ENCODE measurements at places on chromosomes 2 and 18. TPM values are rescaled to one million over a fixed set of nuclear protein-coding genes. Genes with fewer than 3 reads are reported as not detected.

Gene KCNS3
- polyA plus RNA-seq = 32.5 TPM

Gene HJURP
- 38.8 TPM for polyA plus RNA-seq

DNA sequence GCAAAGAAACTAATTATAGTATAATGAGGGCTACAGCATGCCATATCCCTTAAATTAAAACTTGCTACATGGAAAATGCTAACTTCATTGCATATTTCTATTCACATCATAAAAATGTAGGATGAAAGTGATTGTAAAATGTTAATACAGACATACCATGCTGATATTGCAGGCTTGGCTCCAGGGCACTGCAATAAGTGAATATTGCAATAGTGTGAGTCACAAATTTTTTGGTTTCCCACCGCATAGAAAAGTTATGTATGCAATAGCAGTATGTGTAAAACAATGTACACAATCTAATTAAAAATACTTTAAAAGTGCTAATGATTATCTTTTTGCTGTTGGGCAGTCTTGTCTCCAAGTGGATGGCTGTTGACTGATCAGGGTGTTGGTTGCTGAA lies 162.1 kb downstream of the CD8B2 start:
- DNase-seq = no peak

DNA sequence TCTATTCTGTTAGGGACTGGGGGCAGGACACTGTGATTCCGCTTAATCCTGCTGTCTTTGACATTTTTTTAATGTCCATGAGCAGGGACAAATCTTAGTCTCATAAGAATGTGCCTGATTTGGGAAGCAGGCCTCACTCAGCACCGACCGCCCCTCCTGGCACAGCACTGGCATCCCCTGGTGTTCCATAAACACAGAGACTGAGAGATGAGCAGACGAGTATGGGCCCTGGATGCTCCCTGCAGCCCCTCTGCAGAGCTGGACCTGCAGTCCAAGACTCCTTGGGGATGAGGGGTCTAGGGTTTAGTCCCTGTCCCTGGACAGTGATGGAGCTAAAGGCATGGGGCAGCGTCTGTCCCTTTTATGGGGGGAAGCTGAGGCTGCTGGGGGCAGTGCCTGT lies 81.6 kb downstream of the NDUFA10 start:
- DNase-seq = no peak

Gene GALNT3
- polyA plus RNA-seq = 27.4 TPM

DNA sequence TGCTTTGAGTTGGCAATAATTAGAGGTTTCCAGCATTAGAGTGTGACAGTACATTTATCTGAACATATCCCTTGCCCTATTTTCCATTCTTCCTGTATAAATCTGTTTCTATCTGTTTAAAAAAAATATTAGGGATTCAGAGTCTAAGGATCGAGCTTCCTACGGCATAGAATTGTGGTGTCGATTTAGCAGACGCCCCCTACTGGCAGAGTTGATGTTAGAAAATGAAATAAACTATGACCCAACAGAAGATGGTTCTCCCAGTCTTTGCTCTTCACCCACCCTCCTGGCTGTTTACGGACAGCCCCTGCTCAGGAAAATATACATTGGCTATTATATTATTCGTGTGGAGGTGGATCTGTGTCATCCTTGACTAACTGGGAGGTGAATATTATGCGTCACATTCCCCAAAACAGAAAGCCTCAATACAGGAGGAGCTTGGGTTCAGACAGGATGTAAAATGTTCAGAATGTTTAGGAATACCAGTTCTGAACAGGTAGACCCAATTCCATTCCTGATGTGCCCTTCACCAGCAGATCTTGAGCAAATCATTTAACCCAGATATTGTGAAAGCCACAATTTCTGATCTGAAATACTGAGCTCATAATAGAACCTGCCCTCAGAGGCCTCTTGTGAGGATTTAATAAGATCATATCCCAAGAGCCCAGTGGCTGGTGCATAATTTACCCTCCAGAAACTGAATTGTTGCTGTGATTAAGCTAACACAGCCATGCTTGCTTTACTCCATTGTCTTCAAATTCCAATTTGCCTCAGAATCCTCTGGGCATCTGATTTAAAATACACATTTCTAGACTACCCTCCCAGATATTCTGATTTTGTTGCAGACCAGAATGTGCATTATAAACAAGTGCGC lies 10.8 kb upstream of the ERMN start:
- no peak for DNase-seq

Gene DUSP19
- polyA plus RNA-seq = 4.1 TPM

GRCh38 chr18:49020621-49021021 lies 69.9 kb upstream of the SMAD7 start:
- DNase-seq = no peak

Gene VWC2L
- not detected for polyA plus RNA-seq

DNA sequence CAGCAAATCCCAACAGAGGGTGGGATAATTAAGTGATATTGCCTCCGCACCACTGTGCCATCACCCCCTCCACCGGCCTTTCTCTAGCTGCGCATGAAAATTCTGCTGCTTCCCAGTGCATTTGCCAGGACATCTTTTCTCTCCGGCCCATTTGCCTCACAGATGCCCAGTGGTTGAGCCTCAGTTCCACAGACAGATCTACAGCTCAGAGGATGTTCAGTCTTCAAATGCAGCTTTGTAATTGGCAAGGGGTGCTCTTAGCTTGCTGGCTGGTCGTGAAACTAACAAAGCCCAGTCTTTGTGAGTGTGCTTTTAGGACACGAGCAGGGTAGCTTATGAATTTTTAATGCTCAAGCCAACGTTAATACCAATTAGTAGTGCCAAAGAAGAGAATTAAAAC lies 253.3 kb upstream of the REV1 start:
- DNase-seq = no peak

Gene ANO7
- 2.6 TPM for polyA plus RNA-seq

DNA sequence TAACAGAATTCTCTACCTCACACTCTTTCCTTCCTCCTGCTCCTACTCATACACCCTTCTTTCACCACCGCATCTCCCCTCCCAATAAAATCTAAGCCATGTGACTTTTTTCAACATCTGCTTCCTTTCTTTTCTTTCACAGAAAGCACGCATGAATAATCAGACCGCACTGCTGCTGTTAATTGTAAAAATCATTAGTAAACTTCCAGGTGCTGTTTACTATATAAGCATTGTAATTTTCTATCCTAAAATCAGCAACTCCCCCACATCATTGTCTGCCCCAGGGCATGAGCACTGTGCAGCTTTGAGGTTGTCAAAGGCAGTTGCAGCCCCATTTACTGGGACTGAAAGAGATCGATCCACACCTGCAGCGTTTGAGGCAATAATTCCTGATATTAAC lies 782.6 kb upstream of the ID2 start:
- no peak for DNase-seq

- no peak for DNase-seq
Measured at GRCh38 chr2:53672881-53673522, 94.6 kb upstream of the CHAC2 start.

DNA sequence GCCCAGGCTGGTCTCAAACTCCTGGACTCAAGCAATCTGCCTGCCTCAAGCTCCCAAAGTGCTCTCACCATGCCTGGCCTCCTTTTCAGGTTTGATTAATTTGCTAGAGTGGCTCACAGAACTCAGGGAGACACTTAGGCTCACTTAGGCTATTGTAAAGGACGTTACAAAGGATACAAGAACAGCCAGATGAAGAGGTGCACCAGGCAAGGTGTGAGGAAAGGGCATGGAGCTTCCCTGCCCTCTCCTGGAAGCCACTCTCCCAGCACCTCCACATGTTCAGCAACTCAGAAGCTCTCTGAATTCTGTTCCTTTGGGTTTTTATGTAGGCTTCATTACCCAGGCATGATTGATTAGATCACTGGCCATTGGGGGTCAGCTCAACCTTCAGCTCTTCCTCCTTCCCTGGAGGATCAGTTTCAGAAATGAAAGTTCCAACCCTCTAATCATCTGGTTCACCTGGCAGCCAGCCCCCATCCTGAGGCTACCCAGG lies 78.7 kb upstream of the RGPD5 start:
- DNase-seq = no peak

DNA sequence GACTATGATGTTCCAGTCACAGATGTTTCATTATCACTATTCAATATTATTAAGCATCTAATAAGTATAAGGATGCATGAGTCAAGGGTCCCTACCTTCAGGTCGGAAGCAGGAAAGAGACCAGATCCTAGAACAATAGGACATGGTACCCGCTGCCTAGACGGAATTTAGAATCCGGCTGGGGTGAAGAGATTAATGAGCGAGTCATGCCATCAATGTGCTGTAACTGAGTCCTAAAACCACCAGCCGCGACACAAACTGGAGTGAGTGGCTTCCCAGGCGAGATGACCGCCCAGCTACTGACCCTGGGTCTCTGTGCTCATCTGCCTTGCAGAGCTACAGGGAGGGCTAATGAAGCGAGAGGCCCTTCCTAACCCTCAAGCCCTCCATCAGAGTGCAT lies 73.6 kb downstream of the DNMT3A start:
- DNase-seq = no peak

DNA sequence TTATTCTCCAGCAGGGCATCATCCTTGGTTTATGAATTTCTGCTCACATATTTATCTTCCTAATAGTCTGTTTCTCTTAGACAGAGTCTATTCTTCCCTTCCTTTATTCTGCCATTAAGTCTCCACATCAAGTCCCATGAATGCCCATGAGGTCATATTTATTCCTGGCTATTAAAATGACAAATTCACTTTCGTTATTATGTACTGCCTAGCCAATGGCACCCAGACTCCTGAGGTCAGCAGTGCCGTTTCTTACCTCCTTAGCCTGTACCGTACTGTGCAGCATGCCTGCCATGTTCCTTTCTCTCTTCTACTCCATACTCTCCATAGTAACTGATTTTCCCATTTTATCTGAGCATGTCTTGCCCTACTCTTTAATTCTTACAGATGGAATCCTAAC lies 82.3 kb upstream of the SPTBN1 start:
- no peak for DNase-seq

- no peak for DNase-seq
Measured at GRCh38 chr2:56587456-56587855, 403.7 kb downstream of the CCDC85A start.

- no peak for DNase-seq
Measured at GRCh38 chr2:101241158-101241557, 11.5 kb upstream of the CNOT11 start.

- DNase-seq = no peak
Measured at GRCh38 chr2:69375494-69376353, 11.3 kb downstream of the GFPT1 start.

DNA sequence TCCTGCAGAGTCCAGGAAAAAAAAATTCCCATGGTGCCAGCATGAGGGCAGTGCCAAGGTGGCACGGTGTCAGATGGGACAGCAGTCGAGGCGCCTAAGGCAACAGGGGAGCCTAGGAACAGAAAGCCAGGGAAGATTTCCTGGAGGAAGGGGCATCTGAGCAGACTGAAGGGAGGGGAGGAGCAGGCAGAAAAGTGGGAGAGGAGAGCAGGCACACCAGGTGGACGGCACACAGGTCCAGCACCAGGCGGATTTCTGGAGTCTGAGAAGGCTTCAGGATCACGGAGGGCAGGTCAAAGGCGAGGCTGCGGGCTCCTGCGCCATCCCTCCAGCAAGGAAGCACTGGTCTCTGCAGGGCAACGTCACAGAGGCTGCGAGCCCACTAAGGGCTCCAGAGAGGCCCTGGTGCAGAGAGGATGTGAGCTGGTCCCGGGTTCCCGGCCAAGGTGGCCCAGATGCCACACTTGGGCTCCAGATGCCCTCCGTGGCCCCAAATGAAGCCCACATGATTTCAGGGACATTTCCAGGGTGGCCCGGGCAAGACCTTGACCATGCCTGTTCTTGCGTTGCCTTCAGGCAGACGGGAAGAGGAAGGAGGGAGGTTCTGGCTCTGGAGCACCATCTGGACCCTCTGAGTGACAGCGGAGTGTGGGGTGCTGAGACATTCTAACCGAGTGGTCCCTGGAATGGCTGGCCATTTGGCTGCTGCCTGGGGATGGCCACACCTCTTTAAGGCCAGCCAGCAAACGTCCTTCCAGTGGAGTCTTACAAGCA lies 4.1 kb downstream of the HS6ST1 start:
- no peak for DNase-seq

GRCh38 chr2:191935247-191935646 lies 88.4 kb upstream of the CAVIN2 start:
- no peak for DNase-seq

- no peak for DNase-seq
Measured at GRCh38 chr2:104857262-104858005, 3.5 kb downstream of the POU3F3 start.

GRCh38 chr2:164803776-164804466 lies 37.7 kb downstream of the COBLL1 start:
- DNase-seq = no peak

GRCh38 chr2:230809677-230810251 lies 55.0 kb upstream of the ITM2C start:
- no peak for DNase-seq

Gene FAM237A
- polyA plus RNA-seq = not detected

Gene KLHL41
- polyA plus RNA-seq = 1.2 TPM

DNA sequence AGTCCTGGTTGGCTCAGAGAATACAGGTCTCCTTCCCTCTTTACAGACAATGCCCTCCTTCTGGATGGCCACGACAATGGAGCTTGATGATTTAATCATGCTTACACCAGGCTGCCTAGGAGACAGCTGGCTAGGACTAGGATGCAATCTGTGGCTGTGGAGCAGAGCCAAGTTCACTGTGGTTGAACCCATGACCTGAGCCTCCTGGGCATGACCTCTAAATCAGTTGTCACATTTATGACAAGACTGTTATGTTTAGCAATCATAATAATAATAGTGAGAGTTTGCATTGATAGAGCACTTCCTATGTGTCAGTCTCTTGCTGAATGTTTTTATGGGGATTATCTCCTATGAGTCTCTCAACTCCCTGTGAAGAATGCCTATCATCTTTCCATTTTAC lies 244.1 kb downstream of the ICOS start:
- no peak for DNase-seq

DNA sequence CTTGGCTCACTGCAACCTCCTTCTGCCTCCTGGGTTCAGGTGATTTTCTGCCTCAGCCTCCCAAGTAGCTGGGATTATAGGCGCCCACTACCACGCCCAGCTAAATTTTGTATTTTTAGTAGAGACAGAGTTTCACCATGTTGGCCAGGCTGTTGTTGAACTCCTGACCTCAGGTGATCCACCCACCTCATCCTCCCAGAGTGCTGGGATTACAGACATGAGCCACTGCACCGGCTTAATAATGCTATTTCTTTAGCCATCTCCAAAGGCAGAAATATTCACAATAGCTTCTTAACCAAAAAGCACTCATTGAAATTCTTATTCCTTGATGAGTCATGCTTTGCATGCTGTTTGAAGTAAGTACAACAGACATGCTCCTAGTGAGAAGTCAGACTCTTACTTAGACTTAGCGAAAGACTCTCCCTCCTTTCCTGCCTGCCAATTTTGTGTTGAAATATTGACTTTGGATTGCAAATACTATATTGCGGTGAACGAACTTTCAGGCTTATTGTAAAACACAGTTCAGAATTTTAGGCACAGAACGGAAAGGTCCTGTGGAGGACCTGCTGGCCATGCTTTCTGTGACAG lies 4.4 kb downstream of the ACTR3 start:
- DNase-seq = no peak

DNA sequence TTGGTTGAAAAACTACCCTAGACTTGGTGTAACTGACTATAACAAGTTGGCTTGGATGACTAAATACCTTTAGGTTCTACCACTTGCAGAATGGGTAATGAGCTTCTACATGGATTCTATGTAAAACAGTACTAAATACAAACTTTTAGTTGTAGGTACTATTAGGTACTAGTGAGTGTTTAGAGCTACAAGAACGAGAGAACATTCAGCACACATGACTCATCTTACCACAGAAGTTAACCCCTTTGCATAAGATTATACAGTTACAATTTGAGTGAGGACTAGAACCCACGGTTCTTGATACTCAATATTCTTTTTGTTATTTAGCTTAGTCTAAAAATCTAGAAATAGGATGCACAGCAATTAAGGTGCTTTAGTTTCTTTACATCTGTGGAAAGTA lies 101.7 kb upstream of the TFCP2L1 start:
- DNase-seq = no peak

Data from left lung (tissue), 14 donors.